ENCODE measurements at places on chromosomes 12 and 14.
A peak's percentile ranks its signal among the peaks of the same experiment; 100 is the strongest.

DNA sequence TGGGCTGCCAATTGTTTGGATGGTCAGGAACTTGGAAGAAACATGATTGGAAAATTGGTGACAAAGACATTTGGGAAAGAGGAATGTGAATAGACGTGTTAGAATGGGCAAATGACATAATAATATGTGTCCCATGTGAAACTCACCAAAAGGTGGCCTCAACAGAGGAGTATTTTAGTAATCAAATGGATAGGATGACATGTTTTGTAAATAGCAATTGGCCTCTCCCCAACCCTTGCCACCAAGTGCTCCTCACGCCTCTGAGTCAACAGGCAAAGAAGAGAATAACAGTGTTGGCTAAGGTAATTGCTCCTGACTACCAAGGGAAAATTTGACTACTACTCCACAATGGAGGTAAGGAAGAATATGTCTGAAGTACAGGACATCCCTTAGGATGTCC, 81.4 kb downstream of the ATXN7L3B start:
- no peak for DNase-seq

GRCh38 chr12:47799357-47799955, 20.2 kb downstream of the HDAC7 start:
- DNase-seq = no peak

DNA sequence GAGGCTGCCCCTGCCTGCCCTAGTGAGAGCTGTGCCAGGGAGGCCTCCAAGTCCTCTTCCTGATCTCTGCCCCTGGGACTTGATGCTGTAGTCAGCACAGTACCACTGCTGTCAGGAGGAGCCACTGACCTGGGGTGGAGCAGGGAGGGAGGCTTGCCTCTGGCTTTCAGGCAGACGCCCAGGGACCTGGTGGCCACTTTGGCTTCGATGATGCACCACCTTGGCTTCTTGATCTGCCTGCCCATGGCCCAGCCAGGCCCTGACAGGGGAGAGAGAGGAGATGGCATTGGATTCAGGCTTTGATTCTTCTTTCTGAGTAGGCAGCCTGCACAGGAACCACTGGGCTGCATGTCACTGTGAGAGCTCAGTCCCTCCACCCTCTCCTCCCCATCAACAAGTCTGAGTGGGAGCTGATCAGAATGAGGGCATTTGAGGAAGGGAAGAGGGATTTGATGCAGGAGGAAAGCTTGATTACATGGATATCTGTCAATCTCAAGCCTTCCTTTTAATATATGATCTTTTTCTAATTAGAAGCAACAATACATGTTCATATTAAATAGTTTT, 24.7 kb downstream of the TMEM63C start:
- no peak for DNase-seq

- peak; percentile 40 for DNase-seq
These were observed 636 bp downstream of the ZFYVE21 start for GRCh38 chr14:103716091-103716801.

DNA sequence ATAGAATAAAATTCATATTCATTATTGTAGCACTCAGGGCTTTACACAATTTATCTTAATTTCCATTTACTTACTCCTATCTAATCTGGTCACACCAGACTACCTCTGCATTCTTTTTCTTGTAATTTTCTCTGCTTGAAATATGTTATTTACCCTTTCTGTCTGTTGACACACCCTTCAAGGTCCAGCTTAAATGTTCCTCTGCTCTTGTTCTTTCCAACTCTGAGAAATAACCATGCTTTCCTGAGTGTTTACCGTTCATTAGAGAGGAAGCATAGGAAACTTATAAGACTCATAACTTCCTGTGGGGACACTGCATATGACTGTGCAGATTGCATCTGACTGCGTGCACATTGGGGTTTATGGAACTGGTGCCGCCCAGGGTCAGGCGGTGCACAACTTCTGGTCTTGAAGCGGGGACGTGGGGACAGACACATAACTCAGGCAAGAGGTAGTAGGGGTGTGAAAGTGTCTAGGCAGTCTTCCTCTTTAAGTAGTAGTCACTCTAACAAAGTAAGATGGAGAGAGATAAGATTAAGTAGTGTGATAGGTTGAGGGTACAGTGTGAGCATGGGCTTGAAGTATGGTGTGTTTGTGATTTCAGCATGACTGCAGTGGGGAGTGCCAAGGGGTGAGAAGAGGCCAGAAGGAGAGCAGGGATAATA, 42.6 kb upstream of the FOXJ2 start:
- peak; percentile 97 for DNase-seq

DNA sequence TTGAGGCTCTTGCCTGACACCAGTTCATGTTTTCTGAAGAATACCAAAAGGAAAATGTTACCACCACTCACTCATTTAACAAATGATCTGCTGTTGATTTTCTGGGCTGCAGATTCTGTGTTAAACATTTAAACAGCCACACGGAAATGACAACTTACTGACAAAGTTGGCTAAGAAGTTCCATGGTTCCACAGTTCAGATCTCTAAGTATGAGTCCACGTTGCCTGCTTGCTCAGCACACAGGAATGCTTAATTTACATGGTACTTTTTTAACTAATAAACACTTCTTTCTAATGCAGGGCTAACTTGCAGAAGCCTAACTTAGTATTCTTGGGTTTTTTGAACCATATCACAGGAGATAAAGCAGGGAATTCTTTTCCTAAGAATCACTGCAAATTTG, 34.7 kb downstream of the PTGER2 start:
- DNase-seq = no peak

Data from suppressor macrophage treated with lipopolysaccharide for 4 hours (primary cell).